ENCODE measurements at places on chromosomes 2 and 18. TPM values are rescaled to one million over a fixed set of nuclear protein-coding genes. Genes with fewer than 3 reads are reported as not detected.

DNA sequence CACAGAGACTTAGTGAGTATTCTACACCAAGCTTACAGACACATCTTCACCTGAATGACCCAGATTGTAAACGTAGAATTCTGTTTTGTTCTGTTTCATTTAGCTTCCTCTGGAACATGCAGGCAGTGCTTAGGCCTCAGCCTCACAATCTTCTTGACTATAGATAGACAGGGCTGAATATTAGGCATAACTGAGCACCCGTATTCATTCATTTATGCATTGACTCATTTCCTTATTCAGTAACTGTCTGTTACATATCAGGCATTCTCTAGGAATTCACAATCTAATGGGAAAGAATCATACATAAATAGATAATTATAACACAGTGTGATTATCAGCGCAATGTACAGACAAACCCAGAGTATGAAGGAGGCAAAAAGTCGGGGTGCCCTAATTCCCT is 124.9 kb upstream of the ETAA1 start:
- no peaks in the 10 kb centered on the region for H3K36me3 ChIP-seq
- H3K27me3 ChIP-seq, result no peaks in the 10 kb centered on the region
- no peaks in the 10 kb centered on the region for H3K4me1 ChIP-seq
- no peak overlapping the region for H3K27ac ChIP-seq
- DNase-seq, result no peak
- H3K4me3 ChIP-seq, result no peak overlapping the region

DNA sequence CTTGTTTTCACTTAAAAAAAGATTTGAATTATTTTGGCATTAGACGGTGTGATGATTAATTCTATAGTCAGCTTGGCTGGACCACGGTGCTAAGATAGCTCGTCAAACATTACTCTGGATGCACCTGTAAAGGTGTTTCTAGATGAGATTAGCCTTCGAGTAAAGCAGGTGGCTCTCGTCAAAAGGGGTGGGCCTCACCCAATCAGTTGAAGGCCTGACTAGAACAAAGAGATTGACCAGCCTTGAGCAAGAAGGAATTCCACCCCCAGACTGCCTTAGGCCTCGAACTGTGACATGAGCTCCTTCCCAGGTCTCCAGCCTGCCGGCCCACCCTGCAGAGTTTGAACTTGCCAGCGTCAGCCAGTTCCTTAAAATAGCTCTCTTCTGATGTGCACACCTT is 73.4 kb downstream of the TWIST2 start:
- no peaks in the 10 kb centered on the region for H3K36me3 ChIP-seq
- DNase-seq, result peak; percentile 28

DNA sequence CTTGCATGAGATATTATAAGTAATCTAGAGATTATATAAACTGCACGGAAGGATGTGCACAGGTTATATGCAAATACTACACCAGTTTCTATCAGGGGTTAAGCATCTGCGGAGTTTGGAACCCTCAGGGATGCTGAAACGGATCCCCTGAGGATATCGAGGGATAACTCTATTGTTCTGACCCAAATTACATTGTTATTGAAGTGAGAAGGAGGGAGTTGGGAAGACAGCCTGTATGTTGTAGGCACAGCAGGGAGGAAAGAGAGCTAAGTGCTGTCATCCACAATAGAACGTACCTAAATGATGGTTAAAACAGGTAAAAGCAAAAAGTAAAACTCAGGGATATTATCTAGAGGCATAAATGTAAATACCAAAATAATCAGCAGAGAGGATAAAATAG is 44.6 kb upstream of the SMAD2 start:
- peaks cover 3% of the 10 kb centered on the region for H3K27me3 ChIP-seq
- H3K4me3 ChIP-seq, result no peak overlapping the region
- no peak for DNase-seq
- H3K27ac ChIP-seq, result no peak overlapping the region

GRCh38 chr2:218623366-218623705 is 15.6 kb downstream of the PLCD4 start:
- H3K27me3 ChIP-seq, result no peaks in the 10 kb centered on the region
- no peak overlapping the region for H3K4me3 ChIP-seq
- no peak overlapping the region for H3K27ac ChIP-seq
- no peaks in the 10 kb centered on the region for H3K36me3 ChIP-seq

- no peak for DNase-seq
- no peaks in the 10 kb centered on the region for H3K36me3 ChIP-seq
- H3K4me3 ChIP-seq, result no peak overlapping the region
- peaks cover 11% of the 10 kb centered on the region for H3K27me3 ChIP-seq
- no peak overlapping the region for H3K27ac ChIP-seq
- no peaks in the 10 kb centered on the region for H3K4me1 ChIP-seq
Measured at GRCh38 chr18:43275546-43275945, 1.7 kb downstream of the SYT4 start.

DNA sequence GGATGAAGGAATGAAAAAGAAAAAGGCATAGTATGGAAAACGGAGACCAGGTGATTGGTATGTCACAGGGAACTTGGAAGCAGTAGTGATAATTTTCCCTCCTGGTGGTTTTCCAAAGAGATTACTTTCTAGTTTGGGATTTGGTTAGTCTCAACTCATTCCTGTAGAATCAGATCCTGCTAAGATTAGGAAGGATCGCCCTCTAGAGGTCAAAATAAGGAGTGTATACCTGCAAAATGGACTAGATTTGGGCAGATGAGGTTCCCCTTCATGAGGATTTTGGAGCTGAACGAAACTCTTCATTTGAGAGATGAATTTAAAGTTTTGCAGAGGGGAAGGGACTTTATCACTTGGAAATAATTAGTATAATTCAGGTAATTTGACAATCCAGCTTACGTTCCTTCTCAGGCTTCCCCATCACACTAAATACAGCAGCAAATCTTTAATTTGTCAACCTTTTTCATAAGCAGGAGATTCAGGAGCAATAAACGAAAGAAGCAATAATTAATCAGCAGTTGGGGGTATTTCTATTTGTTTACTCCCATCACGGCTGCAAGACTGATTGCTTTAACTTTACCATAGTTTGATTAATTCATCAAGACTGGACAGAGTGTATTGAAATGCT is 65.2 kb downstream of the CCDC195 start:
- no peak overlapping the region for H3K27ac ChIP-seq
- no peaks in the 10 kb centered on the region for H3K4me1 ChIP-seq
- no peak overlapping the region for H3K4me3 ChIP-seq

DNA sequence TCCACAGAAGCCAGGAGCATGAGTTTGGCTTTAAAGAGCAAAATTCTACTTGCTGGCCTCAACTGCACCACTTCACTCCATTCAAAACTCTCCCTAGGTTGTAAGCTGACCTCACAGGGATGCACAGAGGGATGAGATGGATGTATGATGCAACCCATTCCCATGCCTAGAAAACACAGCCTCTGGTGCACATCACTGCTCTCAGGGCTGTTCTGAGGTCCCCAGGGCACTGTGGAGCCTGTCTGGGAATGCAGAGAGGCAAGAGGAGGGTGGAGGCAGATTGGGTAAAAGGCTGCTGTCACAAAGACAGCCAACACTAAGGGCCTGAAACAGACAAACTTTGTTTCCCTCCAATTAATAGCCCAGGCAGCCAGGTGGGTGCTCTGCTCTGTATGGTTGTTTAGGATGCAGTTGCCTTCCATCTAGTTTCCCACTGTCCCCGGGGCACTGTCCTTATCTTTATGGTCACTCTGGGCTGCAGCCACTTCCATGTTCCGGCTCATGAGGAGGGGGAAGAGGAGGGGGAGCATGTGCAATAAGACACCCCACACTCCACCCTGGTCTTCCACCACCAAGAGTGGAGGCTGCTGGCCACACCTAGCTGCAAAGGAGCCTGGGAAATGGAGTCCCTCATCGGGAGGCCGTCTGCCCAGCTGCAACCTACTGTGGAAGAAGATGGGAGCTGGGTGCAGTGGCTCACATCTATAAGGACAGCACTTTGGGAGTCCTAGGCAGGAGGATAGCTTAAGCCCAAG is 7.0 kb downstream of the GPR45 start:
- H3K4me1 ChIP-seq, result no peaks in the 10 kb centered on the region
- no peaks in the 10 kb centered on the region for H3K36me3 ChIP-seq
- no peak overlapping the region for H3K27ac ChIP-seq

DNA sequence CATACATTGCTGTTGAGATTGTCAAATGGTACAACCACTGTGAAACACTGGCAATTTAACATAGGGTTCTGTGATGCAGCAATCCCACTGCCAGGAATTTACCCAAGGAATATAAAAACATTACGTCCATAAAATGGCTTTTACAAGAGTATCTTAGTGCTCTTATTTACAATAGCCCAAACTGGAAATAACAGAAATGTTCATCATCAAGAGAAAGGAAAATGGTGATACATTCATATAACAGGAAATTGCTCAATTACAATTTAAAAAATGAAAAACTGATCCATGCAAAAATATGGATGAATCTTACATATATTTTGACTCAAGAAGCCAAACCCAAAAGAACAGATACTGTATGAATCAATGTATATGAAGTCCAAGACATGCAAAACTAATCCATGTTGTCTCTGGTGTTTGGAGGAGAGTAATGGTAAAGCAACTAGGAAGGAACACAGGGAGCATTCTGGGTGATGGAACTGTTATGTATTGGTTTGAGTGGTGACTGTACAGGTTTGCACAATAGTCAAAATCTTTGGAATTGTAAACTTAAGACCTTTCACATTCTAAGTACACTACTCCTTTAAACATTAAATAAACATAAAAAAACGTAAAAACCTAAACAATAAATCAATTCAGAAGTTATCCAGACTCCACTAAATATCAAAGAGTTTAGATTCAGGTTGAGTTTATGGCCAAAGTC is 104.8 kb upstream of the WDR75 start:
- DNase-seq, result no peak
- H3K27me3 ChIP-seq, result no peaks in the 10 kb centered on the region
- H3K27ac ChIP-seq, result no peak overlapping the region

DNA sequence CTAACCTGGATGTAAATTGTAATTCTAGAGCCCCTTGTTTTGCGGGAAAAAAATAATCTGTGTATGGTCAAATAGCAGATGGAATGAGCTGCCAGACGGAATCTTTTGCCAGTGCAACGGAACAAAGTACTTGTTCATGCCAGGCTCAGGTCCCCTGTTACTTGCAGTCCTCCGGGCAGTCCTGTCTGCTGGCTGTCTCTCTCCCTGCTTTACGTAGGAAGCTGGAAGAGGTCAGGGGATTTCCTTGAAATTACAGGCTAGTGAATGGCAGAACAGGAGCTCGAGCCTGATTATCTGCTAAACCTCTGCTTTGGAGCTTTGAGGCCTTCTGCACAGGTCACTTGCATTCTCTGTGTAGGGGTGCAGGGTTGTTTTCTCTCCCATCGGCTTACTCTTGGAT is 54.8 kb downstream of the LRRFIP1 start:
- H3K27ac ChIP-seq, result no peak overlapping the region
- DNase-seq, result no peak
- H3K4me1 ChIP-seq, result peaks cover 30% of the 10 kb centered on the region

DNA sequence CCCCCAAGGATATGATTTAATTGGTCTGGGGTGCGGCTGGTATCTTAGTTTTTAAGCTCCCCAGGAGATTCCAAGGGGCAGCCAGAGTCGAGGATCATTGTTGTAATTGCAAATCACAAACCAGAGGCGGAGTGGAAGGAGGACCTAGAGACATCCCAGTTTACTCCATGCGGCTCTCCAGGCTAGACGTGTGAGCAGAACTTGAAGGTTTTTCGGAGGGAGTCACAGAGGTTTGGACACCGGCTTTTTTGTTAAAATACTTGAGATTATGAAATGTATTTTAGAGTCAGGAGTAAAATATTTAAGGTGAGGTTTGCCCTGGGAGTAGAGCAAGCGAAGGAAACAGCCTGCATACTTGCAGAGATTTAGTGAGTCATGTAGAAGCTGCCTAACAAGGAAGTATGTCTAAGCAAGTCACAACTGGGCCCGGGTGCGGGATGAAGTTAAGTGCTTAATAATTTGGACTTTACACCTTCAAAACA is 39.5 kb downstream of the TGOLN2 start:
- H3K4me3 ChIP-seq, result no peak overlapping the region
- peaks cover 33% of the 10 kb centered on the region for H3K4me1 ChIP-seq
- H3K27ac ChIP-seq, result peak overlapping the region; percentile 55

- H3K27me3 ChIP-seq, result no peaks in the 10 kb centered on the region
- no peaks in the 10 kb centered on the region for H3K4me1 ChIP-seq
- H3K4me3 ChIP-seq, result no peak overlapping the region
- no peaks in the 10 kb centered on the region for H3K36me3 ChIP-seq
Measured at GRCh38 chr2:92074549-92074898, 2796.7 kb upstream of the TEKT4 start.

- H3K4me1 ChIP-seq, result no peaks in the 10 kb centered on the region
- H3K4me3 ChIP-seq, result no peak overlapping the region
- DNase-seq, result no peak
- no peaks in the 10 kb centered on the region for H3K27me3 ChIP-seq
Measured at GRCh38 chr18:22420652-22421051, 2.9 kb upstream of the CTAGE1 start.

DNA sequence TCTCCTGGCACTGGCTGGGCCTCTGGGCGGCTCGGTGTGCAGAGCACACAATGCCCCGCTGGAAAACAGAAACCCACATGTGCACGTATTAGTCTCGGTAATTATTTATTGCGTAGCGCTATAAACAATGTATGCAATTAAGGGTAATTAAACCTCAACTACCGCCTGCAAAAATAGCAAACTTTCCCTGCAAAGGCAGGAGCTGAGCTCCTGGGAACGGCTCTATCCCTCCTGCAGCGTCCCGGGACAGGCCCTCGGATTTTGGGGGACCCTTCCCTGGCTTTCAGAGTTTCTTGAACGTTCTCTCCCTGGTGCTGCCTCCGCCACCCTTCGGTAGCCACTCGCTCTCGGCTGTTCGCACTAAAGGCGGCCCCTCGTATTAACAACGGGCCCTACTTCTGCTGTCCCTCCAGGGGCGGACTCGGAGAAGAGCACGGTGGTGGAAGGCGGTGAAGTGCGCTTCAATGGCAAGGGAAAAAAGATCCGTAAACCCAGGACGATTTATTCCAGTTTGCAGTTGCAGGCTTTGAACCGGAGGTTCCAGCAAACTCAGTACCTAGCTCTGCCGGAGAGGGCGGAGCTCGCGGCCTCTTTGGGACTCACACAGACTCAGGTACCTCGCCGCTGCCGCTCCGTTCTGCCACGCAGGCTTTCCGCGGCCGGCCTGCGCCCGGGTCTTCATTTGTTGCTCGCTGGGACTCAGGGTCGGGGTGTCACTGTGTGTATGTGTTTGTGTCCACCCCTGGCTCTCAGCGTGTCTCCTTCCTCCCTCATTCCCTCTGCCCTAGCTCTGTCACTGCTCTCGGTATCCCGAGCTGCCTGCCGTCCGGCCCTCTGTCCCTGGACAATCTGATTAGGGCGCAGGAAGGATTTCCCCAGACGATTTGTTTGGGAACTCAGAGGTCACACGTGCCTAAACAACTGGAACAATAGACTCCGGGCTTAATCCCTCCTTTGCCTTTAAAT is 1.2 kb downstream of the DLX1 start:
- no peak for DNase-seq
- H3K4me1 ChIP-seq, result peaks cover 54% of the 10 kb centered on the region
- H3K27ac ChIP-seq, result no peak overlapping the region
- H3K36me3 ChIP-seq, result no peaks in the 10 kb centered on the region
- peaks cover 100% of the 10 kb centered on the region for H3K27me3 ChIP-seq

The KIAA2012 gene
- 0.16 TPM for total RNA-seq

The KCNG2 gene
- total RNA-seq, result not detected

The KLHL41 gene
- 0.36 TPM for total RNA-seq

The MDH1B gene
- total RNA-seq, result 0.98 TPM

The RAX gene
- not detected for total RNA-seq

The PCARE gene
- total RNA-seq, result 0.04 TPM

The TTN gene
- 0.89 TPM for total RNA-seq

The PSMA8 gene
- total RNA-seq, result not detected

The PRKAG3 gene
- total RNA-seq, result not detected

Measured in suprapubic skin (tissue), 4 donors.